ENCODE measurements at places on chromosomes 13 and 19.

DNA sequence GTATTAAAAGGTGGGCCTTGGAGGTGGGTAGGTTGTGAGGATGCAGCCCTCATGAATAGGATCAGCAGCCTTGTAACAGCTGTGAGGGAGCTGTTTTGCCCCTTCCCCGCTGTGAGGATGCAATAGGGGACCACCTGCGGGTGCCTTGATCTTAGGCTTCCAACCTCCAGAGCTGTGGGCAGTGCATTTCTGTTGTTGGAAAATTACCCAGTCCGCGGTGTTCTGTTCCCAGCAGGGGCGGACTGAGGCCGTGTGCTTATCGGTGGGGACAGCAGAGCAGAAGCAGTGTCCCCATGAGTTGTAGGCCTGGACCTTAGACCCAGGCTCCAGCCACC, 54.8 kb upstream of the TEX29 start:
- no peak for DNase-seq

- DNase-seq, result peak; percentile 59
Measured at GRCh38 chr19:34145741-34146202, 26.5 kb upstream of the LSM14A start.

DNA sequence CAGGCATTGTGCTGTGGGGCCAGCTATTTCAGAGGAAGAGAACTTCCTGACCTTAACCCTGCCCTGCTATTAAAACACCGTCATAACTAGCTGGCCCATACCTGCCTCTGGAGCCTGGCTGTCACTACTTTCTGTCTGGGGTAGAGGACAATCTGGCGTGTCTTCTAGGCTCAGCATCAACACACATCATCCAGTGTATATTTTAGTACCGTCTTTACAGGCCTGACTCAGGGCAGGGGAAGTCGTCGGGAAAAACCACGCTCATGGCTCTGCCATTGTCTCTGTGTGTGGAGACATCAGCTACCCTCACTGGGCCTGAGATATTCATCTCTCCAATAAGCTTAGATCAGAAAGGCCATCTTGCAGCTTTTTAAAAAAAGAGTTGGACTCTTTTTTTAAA, 151.1 kb downstream of the KATNAL1 start:
- DNase-seq, result no peak

GRCh38 chr13:32838945-32839344, 177.3 kb upstream of the KL start:
- no peak for DNase-seq

GRCh38 chr19:32404213-32404932, 1.2 kb upstream of the DPY19L3 start:
- DNase-seq, result peak; percentile 40

GRCh38 chr19:14561847-14562351, 10.0 kb downstream of the NDUFB7 start:
- DNase-seq, result peak; percentile 64
